ENCODE measurements at places on chromosomes 2 and 18.

GRCh38 chr2:6822406-6822805 lies 43.3 kb downstream of the CMPK2 start:
- DNase-seq: no peak

DNA sequence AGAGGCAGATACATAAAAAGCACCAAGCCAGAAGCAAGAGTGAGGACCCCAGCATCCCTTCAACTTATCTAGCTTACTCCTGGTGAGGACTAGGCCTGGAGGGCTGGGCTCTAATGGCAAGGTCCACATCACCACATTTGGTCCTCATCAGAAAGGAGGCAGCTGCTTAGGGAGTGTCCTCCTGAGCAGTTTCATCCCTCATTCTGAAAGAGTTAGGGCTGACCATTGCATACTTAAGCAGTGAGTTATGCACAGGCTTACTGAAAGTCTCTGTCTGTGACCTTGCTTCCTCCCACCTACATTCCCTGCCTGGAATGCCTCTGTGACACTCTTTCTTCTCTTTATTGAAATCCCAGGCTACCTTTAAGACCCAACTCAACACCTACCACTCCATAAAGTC lies 301.8 kb upstream of the ACVR2A start:
- DNase-seq: no peak

GRCh38 chr2:233089851-233090250 lies 29.7 kb downstream of the INPP5D start:
- no peak for DNase-seq

DNA sequence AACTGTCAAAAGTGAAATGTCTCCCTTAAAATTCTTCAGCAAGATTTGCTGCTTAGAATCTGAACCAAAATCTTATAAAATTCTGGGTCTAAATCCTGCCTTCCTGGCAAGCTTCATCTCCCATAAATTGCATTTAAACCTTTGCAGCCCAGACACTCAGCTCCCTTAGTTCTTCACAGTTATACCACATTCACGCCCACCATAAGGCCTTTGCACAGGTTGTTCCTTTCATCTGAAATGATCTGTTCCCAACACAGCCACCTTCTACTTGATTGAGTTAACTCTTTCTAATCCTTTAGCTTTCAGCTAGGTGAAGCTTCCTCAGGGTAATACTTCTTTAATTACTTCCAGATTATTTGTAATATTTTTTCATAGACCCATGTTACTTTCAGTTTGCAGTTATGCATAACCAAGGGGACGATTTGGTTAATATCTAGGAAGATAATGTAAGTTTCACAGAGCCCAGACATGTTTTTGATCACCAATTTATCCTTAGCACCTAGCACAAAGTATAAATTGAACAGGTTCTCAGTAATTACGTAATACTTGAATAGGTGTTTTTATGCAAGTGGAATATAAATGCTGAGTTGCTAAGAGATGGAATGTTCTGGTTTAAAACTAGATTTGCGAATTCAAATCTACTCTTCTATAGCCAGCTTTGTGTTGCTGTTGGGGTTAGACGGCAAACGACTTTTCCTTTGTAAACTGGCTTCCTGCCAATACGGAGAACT lies 779.7 kb upstream of the PKDCC start:
- no peak for DNase-seq

- no peak for DNase-seq
Measured at GRCh38 chr18:73728657-73729056, 419.0 kb downstream of the FBXO15 start.

DNA sequence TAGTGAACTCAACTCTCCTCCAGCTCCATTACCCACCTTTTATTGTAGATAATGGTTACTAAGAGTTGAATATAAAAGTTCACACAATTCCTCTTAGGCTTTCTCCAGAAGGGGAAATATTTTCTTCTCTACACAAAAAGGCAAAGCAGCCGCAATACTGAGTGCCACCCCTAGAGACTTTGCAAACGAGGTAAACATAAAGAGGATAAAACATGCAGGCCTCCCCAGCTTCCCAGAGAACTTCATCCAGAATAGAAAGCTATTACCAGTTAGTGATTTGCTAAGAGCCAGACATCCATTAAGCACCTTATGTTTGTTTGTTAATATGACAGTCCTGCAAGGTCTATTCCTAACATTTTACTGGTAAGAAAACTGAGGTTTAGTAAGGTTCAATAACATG lies 17.4 kb downstream of the ZNF521 start:
- no peak for DNase-seq

GRCh38 chr2:162379719-162380580 lies 36.0 kb downstream of the GCA start:
- DNase-seq: no peak

GRCh38 chr18:29153091-29153490 lies 976.2 kb upstream of the CDH2 start:
- DNase-seq: no peak

All from cortex of kidney (tissue), 1 donor.